ENCODE measurements at places on chromosomes 3 and 15. TPM values are rescaled to one million over a fixed set of nuclear protein-coding genes. Genes with fewer than 3 reads are reported as not detected.

GRCh38 chr15:78290222-78290621 is 9.2 kb downstream of the SKIC8 start:
- H3K27me3 ChIP-seq: no peaks in the 10 kb centered on the region
- DNase-seq: no peak
- no peaks in the 10 kb centered on the region for H3K4me1 ChIP-seq
- no peak overlapping the region for H3K27ac ChIP-seq

GRCh38 chr3:167051421-167051820 is 328.7 kb downstream of the ZBBX start:
- no peaks in the 10 kb centered on the region for H3K36me3 ChIP-seq
- H3K4me3 ChIP-seq: no peak overlapping the region
- no peak overlapping the region for H3K27ac ChIP-seq
- H3K27me3 ChIP-seq: no peaks in the 10 kb centered on the region
- DNase-seq: no peak
- H3K4me1 ChIP-seq: no peaks in the 10 kb centered on the region

GRCh38 chr3:157282261-157283191 is 122.6 kb upstream of the CCNL1 start:
- H3K27ac ChIP-seq: peak overlapping the region; percentile 20
- no peak overlapping the region for H3K4me3 ChIP-seq
- no peaks in the 10 kb centered on the region for H3K36me3 ChIP-seq
- H3K4me1 ChIP-seq: peaks cover 15% of the 10 kb centered on the region
- H3K27me3 ChIP-seq: no peaks in the 10 kb centered on the region

- no peak overlapping the region for H3K4me3 ChIP-seq
- peaks cover 4% of the 10 kb centered on the region for H3K27me3 ChIP-seq
- H3K4me1 ChIP-seq: peaks cover 10% of the 10 kb centered on the region
These were observed 90.7 kb downstream of the TMEM266 start for GRCh38 chr15:76150513-76150912.

DNA sequence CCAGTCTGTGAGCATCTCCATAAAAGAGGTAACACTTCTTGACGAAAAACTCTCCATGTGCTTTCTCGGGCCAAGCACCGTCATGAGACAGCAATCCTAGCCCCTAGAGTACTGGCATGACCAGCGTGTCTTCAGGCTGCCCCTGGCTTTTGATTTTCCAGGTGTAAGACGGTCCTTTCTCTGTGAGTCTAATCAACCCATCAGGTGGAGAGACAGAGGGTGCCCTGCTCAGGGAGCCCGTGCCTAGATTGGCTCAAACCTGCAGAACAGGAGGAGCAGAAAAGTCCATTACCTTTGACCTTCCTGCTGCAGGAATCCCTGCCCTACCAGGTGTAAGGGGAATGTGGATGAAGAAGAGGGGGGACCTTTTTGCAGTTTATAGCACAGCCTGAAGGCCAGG is 109.5 kb upstream of the CHRM5 start:
- peaks cover 20% of the 10 kb centered on the region for H3K4me1 ChIP-seq
- H3K27ac ChIP-seq: no peak overlapping the region
- DNase-seq: no peak
- H3K27me3 ChIP-seq: no peaks in the 10 kb centered on the region
- no peak overlapping the region for H3K4me3 ChIP-seq
- H3K36me3 ChIP-seq: peaks cover 6% of the 10 kb centered on the region

GRCh38 chr3:192273697-192274010 is 453.7 kb downstream of the FGF12 start:
- H3K36me3 ChIP-seq: no peaks in the 10 kb centered on the region
- no peak for DNase-seq
- no peaks in the 10 kb centered on the region for H3K4me1 ChIP-seq

DNA sequence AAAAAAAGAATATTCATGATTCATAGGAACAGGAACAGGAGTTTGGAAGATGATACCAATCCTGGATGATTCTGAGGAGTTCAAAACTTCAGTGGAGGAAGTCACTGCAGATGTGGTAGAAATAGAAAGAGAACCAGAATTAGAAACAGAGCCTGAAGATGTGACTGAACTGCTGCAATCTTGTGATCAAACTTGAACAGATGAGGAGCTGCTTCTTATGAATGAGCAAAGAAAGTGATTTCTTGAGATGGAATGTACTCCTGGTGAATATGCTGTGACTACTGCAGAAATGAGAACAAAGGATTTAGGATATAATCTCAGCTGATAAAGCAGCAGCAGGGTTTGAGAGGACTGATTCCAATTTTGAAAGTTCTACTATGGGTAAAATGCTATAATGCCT is 72.7 kb downstream of the GSK3B start:
- no peak overlapping the region for H3K4me3 ChIP-seq
- peaks cover 5% of the 10 kb centered on the region for H3K36me3 ChIP-seq
- DNase-seq: no peak
- peaks cover 23% of the 10 kb centered on the region for H3K4me1 ChIP-seq
- H3K27ac ChIP-seq: no peak overlapping the region
- H3K27me3 ChIP-seq: no peaks in the 10 kb centered on the region

The RLBP1 gene
- not detected for total RNA-seq

The DNAH12 gene
- total RNA-seq: 0.47 TPM

The IGF2BP2 gene
- total RNA-seq: 108 TPM

Data from MCF 10A (cell line).